ENCODE measurements at places on chromosomes 1 and 21. TPM values are rescaled to one million over a fixed set of nuclear protein-coding genes. Genes with fewer than 3 reads are reported as not detected.
A peak's percentile ranks its signal among the peaks of the same experiment; 100 is the strongest.

DNA sequence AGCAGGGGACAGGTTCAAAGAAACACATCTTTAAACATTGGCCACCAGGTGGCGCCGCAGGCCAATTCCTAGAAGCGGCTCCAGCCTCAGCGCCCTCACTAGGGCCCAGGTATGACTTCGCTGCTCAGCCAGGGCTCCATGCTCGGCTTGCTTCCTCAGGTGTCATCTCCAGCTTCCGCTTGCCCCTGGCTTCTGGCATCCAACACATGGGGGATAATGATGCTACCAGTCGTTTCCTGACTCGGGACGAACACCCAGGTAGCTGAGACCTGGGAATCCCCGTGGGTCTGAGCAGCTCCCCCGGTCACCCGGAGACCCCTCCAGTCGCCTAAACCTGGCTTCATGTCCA is 8.5 kb upstream of the MEX3A start:
- no peak overlapping the region for H3K27ac ChIP-seq
- peaks cover 38% of the 10 kb centered on the region for H3K36me3 ChIP-seq
- peak; percentile 95 for DNase-seq

- H3K36me3 ChIP-seq, result peaks cover 6% of the 10 kb centered on the region
- peaks cover 70% of the 10 kb centered on the region for H3K4me1 ChIP-seq
- H3K4me3 ChIP-seq, result peak overlapping the region; percentile 92
- H3K27ac ChIP-seq, result peak overlapping the region; percentile 97
- no peak for DNase-seq
- H3K27me3 ChIP-seq, result peaks cover 24% of the 10 kb centered on the region
Measured at GRCh38 chr1:23558140-23558871, 995 bp downstream of the ID3 start.

GRCh38 chr1:38783640-38784229 is 75.8 kb downstream of the RRAGC start:
- H3K36me3 ChIP-seq, result no peaks in the 10 kb centered on the region
- H3K4me1 ChIP-seq, result peaks cover 7% of the 10 kb centered on the region
- no peak overlapping the region for H3K27ac ChIP-seq
- no peak overlapping the region for H3K4me3 ChIP-seq

- H3K4me3 ChIP-seq, result no peak overlapping the region
- H3K36me3 ChIP-seq, result no peaks in the 10 kb centered on the region
- H3K4me1 ChIP-seq, result no peaks in the 10 kb centered on the region
- DNase-seq, result no peak
Measured at GRCh38 chr1:189708674-189709073, 769.0 kb downstream of the BRINP3 start.

PCBP3 gene
- 18.0 TPM for total RNA-seq
